Kasumi-1 (cell line): ENCODE measurements at places on chromosomes 16 and 17.
A peak's percentile ranks its signal among the peaks of the same experiment; 100 is the strongest.

DNA sequence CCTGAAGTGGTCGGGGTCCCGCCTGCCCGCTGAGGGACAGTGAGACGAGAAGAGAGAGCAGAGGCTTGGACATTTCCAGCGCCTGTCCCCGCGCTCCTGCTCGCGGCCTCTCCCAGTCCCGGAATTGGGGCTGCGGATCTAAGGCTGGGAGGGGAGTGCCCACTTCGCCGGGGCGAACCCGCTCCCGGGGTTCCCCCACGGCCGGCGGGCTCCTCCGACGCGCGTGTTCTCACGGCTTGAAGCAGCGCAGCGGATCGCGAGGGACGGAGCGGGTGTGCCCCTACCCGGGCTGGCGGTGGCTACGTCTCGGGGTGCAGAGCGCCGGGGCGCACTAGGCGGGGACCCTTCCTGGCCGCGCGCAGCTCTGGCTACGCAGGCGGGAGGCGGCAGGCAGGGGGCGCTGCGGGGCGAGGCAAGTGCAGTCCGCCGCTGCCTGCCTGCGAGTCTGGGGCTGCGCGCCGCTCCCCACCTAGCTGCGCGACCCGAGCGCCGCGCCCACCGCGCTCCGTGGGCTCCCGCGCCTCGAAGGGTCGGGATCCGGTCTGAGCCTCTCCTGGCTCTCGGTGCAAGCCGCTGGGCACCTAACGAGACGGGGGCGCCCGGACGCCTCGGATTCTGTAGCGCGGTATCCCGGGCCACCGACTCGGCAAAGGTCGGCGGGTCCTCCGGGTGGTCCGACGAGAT is 1.2 kb downstream of the NGFR start:
- DNase-seq, result no peak

GRCh38 chr17:57466521-57466920 is 210.2 kb downstream of the MSI2 start:
- DNase-seq, result no peak

GRCh38 chr17:44317545-44317944 is 7.1 kb downstream of the SLC25A39 start:
- DNase-seq, result no peak

DNA sequence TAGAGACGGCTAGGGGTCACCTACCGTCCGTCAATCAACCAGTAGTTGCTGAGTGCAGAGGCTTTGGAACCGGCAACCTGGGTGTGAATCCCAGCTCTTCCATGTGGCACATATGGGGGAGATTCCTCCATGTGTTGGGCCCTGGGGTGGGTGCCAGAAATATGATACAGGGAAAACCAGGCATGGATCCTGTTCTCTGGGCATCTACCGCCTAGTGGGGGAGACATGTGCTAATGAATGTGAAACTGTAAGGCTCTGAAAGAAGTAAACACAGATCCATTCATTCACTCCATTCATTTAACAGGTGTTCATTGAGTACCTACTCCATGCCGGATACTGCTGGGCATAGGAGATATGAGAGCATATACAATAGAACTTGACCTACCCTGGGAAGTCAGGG is 39.5 kb upstream of the SDK2 start:
- DNase-seq, result no peak

DNA sequence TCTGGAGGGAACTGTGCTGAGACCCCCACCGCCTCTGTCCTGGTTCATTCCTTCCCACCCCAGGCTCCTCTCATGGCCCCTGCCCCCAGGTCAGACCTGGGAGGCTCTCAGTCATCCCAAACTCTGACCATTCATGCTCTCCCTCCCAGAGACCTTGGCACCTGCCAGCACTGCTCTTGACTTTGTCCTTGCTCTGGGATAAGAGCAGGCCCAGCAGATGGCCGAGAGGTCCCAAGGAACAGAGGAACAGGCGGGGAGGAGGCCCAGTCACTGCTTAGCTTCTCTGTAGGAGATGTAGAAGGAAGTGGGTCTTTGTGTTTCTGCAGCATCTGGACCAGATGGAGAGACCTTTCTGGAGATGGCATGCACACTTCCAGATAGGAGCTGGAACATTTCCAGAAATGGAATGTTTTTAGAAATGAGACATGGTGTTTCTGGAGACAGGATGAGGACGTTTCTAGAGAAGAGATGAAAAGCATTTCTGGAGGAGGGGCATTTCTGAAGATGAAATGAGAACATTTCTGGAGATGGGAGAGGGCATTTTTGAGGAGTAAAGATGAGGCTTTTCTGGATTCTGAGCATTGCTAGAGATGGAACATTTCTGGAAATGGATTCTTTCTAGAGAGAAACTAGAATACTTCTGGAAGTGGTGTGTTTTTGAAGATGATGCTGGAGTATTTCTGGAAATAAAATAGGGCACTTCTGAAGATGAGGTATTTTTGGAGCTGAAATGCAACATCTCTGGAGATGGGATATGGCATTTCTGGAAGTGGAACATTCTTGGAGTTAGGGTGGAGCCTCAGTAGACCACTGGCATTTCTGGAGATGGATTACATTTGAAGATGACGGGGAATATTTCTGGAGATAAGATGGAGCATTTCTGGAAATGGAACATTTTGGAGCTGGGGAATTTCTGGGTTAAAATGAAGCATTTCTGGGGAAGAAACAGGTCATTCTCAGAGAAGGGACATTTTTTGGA is 55.2 kb downstream of the RAI1 start:
- DNase-seq, result no peak

GRCh38 chr16:84307209-84307954 is 12.7 kb downstream of the WFDC1 start:
- DNase-seq, result no peak

DNA sequence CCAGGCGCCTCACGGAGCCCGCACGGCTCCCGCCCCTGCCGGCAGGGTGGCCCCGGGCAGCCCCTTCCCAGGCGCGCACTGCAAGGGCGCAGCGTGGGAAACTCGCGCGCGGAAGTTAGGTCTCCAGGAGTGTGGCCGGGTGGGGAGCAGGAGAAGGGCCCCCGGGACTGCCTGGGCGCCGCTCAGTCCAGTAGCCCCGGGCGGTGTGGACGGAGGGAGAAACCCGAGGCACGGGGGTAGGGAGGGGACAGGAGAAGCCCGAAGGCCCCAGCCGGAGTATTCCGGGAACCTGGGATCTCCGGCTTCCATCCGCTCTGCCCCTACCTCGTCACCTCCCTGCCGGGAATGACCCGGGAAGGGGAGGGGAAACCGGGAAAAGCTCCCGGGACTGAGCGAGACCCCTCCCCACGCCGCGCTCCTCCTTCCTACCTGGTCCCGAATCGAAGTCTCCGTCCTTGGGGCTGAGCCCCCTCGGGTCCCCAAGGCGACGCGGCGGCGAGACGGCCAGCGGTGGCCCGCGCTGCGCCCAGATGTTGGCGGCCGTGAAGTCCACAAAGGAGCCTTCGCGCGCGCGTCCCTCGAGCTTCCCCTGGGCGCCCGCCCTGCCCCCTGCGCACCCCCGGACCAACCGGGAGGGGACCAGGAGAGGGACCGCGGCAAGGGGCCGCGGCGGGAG is 418 bp downstream of the SOCS3 start:
- DNase-seq, result no peak

- peak; percentile 74 for DNase-seq
Measured at GRCh38 chr16:68086336-68086841, 1.2 kb downstream of the NFATC3 start.

DNA sequence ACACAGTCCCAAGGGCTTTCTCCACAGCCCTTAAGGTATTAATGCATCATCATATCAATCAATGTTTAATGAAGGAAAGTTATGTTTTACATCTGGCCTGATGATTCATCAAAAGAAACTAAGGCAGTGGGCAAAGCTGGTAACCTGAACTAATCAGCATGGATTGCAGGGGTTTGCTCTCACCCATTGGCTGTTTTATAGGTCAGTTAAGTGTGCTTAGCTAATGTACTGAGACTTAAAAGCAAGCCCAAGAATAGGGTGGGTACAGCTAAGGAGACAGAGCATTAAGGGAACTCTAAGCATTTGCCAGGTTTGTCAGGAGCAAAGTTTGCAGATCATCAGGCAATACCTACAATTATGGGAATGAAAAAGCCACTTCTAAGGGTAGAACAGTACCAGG is 1247.6 kb downstream of the CDH8 start:
- no peak for DNase-seq

GRCh38 chr17:37358098-37358829 is 17.5 kb upstream of the C17orf78 start:
- peak; percentile 59 for DNase-seq

DNA sequence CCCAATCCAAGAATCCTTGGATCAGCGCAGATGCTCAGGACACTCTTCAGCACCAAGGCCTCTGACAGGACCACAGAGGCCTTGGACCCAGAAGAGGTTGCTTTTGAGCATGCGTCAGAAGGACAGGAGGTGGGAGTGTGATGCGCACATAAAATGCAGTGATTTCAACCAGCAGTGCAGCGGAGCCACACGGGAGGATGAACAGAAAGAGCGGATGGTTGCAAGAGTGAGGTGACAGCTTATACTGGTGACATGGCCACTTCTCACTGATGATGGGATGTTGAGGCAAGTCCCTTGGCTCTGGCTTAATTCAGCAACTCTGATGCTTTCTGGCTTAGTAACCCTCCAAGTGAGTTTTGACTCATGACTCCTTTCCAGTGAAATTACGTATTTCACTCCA is 25.2 kb upstream of the ERN1 start:
- DNase-seq, result no peak

- no peak for DNase-seq
Measured at GRCh38 chr17:41619036-41619926, 5.1 kb downstream of the KRT17 start.

DNA sequence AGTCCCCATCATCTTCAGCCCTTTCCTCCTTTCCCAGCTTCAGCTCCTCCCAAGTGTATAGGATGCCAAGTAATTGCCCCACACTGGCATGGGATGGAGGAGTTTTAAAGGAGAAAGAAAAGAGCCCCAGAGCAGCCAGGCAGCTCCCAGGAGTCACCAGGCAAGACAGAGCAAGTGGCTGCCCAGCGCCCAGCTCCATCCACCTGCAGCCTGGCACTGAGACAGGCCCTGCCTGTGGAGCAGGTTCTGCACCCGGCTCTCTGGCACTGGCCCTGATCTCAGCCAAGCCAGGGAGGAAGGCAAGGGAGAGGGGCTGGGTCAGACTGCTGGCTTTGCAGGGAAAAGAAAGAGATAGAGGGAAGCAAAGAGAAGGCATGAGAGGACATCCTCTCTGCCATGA is 21.7 kb downstream of the FOXN1 start:
- no peak for DNase-seq

- DNase-seq, result no peak
Measured at GRCh38 chr17:63831505-63831904, 4.0 kb upstream of the FTSJ3 start.

DNA sequence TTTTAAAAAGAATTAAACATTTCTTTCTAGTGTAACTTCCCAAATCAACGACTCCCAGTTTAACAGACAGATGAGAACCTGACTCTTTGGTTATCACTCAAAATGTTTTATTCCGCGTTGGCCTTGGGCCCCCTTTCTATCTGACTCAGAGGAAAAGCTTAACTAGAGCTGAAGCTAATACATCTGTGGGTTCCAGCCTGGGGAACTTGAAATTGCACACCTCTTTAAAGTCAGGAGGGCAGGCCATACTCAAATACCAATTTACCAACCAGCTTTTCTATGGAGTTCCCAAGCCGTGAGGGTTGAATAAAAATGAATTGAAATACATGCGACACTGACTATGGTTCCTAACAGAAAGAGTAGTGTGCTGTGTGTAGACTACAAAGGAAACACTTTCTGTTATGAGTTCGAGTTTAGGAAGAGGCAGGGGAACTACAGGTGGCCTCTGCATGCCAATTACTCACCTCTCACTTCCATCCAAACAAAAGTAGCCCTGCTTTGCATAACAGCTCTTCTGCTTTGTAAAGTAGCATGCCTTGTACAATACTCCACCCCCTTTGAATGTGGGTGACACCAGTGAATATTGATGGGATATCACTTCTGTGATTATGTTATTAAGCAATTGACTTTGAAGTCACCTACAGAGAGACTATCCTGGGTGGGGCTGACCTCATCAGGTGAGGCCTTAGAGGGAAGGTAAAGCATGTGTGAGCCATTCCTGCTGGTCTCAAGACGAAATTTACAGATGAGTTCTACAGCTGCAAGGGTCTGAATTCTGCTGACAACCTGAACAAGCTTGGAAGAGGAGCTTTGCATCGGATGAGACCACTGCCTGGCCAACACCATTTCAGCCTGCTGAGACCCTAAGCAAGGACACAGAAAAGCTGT is 92.1 kb downstream of the WDR59 start:
- no peak for DNase-seq

DNA sequence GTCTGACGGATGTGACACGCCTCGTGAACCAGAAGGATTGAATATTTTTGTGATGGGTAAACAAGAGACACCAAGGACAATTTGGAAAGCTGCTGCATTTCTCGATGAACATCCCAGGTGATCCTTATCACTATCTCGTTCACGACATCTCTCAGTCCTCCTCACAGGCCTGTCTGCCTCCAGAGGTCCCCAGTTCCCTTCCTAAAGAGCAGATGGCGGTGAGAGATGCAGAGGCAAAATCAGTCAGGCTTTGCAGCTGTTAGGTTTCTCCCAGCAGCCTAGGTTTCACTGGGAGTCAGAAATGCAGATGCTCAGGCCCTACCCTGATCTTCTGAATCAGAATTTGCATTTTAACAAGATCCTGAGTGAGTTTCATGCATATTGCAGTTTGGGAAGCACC is 23.6 kb downstream of the SCPEP1 start:
- no peak for DNase-seq

DNA sequence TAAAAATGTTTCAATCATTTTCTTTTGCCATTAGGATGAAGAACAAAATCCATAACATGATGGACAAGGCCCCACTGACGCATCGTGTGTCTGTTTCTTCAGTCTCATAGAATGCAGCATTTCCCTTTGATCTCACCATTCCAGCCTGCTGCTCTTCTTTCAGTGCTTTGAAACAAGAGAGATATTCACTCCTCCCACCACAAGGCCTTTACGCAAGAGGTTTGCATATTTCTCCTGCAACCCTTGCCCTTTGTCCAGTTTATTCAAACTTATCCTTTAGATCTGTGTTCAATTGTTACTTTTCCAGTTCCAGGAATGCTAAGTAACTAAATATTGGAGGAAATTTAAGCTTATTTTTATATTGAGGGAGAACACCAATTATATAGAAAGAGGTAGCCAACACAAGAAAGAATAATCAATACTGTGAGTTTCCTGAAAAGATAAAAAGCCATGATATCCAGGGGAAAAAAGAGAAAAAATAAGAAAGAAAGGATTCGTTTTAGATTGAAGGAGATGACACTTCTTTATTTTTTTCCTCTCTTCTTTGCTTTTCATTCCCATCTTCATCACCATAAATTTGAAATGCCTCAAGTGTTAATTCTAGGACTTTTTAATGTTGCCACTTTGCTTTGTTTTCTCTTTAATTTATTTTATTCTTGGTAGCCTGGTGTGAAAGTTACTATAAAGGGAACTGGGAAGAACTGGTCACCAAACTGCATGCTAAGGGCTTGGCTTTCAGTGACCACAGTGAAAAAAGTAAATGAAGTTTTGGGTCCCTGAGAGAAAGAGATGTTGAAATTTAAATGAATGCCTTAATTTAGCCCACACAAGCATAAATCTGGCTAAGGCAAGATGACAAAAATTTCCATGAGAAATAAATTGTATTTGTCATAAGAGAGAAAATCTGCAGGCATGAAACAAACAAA is 102.1 kb downstream of the KIF2B start:
- no peak for DNase-seq

GRCh38 chr16:6165330-6165979 is 1067.9 kb upstream of the EEF2KMT start:
- no peak for DNase-seq
